Activated CD4-positive, alpha-beta T cell treated with anti-CD3 and anti-CD28 coated beads, Interleukin-2, amount 50 U/mL, for 48 hours (primary cell): ENCODE measurements at places on chromosomes 1 and 21.

GRCh38 chr1:156742017-156742416 is 1.1 kb upstream of the MRPL24 start:
- DNase-seq, result peak; percentile 27

GRCh38 chr1:231600458-231600976 is 26.1 kb upstream of the DISC1 start:
- DNase-seq, result no peak

DNA sequence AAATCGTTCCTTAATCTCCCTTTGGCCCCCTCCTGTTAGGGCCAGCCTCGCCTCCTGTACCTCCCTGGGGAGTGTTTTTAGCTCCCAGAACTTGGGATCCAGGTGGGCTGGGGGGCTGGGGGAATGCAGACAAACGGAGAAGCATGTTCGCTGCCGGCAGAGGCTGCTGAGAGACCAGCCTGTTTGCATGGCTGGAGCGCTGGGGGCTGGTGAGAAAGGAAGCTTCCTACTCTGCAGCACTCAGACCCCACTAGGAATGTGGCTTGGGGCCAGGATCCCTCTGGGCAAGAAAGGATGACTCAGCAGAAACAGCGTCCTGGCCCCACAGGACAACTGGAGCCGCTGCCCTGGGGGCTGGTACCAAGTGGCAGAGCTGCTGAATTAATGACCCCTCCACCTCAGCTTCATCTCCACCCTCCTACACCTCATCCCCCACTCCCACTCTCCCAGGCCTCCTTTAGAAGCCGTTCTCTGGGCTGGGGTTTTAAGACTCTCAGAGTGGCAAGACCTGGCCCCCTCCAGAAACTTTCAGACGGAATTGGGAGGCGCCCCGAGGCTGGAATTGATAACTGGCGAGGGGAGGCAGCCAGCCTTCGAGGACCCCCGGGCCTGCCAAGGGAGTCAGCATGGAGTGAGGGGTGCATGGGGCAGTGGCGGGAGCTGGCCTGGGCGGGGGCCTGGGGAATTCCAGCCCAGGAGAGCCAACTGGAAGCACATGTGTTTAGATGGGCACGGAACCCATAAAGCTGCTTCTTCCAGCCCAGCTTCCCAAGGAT is 28.5 kb upstream of the EPS8L3 start:
- DNase-seq, result no peak

GRCh38 chr1:59215766-59216291 is 81.1 kb upstream of the FGGY start:
- DNase-seq, result no peak

DNA sequence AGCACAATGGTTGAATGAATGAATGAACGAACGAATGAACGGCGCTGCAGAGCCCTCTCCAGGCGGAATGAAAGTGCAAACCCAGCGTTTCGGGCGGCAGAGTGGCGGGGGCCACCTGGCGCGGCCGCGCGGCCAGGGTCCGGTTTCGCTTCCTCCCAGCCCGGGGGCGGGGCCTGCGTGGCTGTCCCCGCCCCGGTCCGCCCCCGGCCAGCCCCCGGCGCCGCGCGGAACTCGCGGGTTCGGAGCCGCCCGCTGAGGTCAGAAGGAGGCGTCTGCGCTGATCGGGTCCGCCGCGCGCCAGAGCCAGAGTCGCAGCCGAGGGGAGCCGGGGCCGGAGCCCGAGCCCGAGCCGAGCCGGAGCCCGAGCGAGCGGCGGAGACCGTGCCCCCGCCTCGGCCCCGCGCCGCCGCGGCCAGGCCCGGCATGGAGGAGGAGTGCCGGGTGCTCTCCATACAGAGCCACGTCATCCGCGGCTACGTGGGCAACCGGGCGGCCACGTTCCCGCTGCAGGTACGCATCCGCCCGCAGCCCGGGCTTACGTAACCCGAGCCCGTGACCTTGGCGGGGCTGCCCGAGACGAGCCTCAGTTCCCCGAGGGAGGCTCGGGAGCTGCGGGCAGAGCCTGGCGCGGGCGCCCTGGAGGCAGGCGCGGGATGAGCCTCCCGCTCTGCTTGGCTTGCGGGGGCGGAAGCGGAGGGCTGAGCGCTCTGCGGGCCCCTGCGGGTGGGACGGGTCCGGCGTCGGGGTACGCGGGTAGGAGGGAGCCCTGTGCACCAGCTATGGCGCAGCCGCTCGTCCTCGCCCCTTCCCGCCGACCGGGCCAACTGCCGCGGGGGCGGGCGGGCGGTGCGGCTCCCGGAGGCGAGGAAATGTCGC is at the start of gene PDXK:
Gene PDXK (plus strand): TSS at position 258 of the 876 bp plus-strand sequence. CDS start 166 bp downstream, at position 424.
- DNase-seq, result peak; percentile 80

GRCh38 chr1:76352741-76353435 is 278.3 kb downstream of the ST6GALNAC3 start:
- no peak for DNase-seq

DNA sequence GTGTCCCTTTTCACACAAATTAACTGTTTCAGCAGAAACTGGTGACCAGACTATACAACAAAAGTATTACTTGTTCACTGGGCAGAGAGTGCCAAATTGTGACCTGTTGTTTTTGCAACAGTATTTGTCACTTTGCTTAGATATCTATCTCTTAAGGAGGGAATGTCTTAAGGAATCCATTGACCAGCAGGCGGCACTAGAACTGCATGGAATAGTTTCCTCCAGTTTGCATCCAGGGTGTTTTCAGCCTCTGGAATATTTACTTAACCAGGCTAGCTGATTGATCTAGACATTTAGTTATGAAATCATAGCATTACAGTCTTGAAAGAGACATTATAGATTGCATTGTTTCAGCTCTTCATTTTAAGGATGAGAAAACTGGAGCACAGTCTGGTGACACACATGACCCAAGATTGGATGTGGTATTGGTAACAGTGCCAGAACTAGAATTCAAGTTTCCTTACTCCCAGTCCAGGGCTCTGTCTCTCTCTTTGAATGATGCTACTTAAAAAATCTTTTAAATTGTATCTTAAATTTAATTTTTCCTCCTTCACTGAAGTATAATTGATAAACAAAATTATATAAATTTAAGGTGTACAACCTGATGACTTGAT is 16.9 kb downstream of the RPTN start:
- peak; percentile 42 for DNase-seq

GRCh38 chr1:232697187-232697822 is 67.4 kb upstream of the SIPA1L2 start:
- no peak for DNase-seq

DNA sequence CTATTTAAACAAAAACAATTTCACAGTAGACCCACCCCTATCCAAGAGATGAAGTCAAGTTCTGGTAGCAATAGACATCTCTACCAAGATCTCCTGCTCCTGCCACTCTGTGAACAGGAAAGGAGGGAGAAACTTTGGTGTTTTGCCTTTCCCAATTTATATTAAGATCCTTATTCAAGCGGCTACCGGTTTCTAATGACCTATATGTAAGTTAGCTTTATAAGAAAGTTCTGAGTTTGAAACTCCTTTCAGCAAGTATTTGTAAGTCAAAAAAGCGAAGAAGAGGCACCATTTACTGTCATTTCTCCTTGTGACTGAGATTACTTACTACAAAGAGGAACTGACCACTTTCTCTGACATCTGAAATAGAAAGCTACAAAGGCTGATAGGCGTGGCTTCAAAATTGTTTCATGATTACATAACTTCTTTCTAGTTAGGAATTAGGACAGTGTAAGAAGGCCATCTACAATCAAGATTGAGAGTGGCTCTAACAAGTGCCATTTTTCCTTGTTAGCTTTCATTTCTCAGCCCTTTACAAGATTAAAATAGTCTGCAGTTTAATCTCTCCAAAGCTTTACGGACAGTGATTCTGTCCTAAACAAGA is at the start of gene MNDA:
Gene MNDA (plus strand): TSS at position 448 of the 604 bp plus-strand sequence. CDS start 10,803 bp downstream, outside the sequence.
- no peak for DNase-seq

DNA sequence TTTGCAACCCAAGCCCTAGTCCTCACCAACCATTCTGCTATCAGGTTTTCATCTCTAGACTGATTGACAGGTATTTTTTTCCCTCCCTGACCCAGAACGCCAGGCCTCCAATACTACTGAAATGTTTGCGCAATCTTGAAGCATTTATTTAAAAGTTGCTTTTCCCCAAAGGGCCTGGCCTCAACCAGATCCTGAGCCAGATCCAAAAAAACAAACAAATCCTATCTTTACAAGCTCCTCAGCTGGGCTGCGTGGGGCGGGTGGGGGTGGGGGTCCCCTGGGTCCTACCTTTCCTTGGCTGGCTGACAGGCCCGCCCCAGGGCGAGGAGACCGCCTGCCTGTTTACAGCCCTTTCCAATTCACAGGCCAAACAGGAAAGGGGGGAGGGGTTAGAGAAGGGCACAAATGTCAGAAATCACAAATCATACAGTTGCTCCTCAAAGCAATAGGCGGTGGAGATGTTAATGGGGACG is 98.8 kb downstream of the FOXD2 start:
- DNase-seq, result no peak

DNA sequence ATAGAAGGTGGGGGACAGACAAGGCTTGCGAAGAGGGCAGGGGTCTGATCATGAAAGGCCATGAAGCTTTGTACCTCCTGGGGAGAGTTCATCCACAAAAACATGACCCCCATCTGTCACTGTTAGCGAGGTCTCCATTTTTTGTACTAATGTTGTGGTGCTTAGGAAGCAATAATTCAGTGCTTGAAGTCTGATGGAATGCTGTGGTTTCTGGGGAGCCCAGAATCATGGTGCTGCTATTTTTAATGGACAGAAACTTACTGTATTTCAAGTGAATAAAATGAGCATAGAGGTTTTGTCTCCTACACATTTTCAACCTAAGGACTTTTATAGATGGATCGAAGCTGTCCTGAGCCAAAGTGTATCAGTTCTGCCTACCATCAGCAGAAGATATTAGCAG is 28.2 kb upstream of the RGL1 start:
- no peak for DNase-seq

GRCh38 chr21:14677013-14677412 is 130.9 kb upstream of the SAMSN1 start:
- DNase-seq, result no peak

GRCh38 chr1:20199403-20199802 is 13.1 kb upstream of the PLA2G2C start:
- no peak for DNase-seq

- DNase-seq, result no peak
Observed at GRCh38 chr1:35448344-35448801, 108.8 kb downstream of the KIAA0319L start.

- DNase-seq, result no peak
Observed at GRCh38 chr1:77845951-77846350, 42.5 kb upstream of the NEXN start.

- DNase-seq, result no peak
Observed at GRCh38 chr21:43347461-43348169, 79.3 kb downstream of the SIK1 start.

GRCh38 chr1:67194209-67194863 is 28.1 kb downstream of the IL23R start:
- no peak for DNase-seq

- DNase-seq, result no peak
Observed at GRCh38 chr1:166145499-166145898, 21.3 kb downstream of the FAM78B start.

DNA sequence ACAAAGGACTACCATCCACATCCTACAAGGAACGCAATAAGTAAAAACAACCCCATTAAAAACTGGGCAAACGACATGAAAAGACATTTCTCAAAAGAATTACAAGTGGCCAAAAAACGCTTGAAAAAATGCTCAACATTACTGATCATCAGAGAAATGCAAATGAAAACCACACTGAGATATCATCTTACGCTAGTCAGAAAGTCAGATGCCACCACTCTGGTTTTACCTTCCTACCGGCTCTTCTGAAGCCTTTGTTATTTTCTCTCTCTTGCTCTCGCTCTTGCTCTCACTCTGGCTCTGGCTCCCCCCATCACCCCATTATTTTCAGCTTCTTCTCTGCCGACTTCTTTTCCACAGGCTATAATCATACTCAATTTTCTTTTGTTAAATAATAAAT is 38.8 kb downstream of the VPS45 start:
- DNase-seq, result no peak

GRCh38 chr1:115643666-115644065 is 1.9 kb downstream of the VANGL1 start:
- no peak for DNase-seq

DNA sequence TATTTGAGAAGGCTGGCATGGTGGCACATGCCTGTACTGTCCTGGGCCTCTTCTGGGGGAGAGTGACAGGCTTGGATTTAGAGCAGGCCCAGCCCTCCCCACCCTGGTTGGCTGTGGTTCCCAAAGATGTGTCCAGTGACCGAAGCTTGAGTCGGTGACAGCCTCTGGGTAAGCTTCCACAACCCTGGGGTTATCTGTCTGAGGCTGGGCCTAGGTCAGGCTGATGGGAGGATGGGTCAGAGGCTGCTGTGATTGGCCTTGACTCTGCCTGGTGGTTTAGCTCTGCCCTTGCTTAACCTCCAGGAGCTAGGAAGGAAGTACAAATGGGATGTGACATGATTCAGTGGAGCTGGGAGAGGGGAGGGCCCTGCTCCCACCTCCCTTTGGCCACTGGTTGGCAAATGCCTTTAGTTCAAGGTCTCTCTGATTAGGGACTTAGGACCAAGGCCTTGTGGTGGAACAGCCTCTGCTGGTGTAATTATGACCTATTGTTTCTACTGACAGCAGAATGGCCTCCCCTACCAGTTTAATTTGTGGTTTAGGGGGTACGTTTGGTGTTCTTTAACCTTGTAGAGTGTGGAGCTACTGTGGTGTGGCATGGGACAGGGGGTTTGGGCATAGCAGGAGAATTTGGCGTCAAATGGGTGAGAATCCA is 16.6 kb downstream of the NUDC start:
- DNase-seq, result no peak

- DNase-seq, result no peak
Observed at GRCh38 chr1:213982672-213983492, 4.9 kb upstream of the PROX1 start.

- no peak for DNase-seq
Observed at GRCh38 chr1:102595106-102595505, 513.2 kb downstream of the COL11A1 start.

DNA sequence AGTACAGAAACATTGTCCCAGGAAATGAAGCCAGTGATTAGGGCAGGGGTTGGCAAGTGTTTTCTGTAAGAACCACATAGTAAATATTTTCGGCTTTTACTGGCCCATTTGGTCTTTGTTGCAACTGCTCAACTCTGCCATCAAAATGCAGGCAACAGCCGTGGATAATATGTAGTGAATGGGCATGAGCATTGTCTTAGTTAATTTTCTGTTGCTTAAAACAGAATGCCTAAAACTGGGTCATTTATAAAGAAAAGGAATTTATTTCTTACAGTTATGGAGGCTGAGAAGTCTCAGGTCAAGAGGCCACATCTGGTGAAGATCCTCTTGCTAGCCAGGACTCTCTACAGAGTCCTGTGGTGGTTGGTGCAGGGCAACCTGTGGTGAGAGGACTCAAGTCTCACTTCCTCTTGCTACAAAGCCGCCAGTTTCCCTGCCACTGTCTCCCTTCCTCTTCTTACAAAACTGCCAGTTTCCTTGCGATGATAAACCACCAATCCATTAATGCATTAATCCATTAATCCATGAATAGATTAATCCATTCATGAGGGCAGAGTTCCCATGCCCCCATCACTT is 166.4 kb downstream of the PSMG1 start:
- no peak for DNase-seq

DNA sequence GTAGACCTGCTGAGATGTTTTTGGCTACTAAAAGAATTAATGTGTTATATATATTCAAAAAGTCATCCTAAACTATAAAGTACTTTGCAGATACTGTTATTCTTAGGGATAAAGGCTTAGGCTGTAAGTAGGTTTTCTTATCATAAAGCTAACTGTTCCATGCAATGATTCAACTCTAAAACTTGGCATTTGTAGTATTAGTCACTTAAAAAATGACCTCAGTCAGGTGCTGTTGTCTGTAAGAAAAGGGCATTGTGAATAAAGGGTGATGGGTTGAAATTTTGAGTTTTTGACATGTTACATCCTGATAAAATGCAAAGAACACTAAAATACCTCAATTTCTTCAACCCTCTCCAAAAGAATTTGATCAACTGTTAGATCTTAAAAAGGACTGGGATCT is 32.9 kb downstream of the ADCY10 start:
- DNase-seq, result no peak

GRCh38 chr1:115953180-115953579 is 23.1 kb upstream of the SLC22A15 start:
- DNase-seq, result no peak
